ENCODE measurements at places on chromosomes 6 and 20. TPM values are rescaled to one million over a fixed set of nuclear protein-coding genes. Genes with fewer than 3 reads are reported as not detected.

DNA sequence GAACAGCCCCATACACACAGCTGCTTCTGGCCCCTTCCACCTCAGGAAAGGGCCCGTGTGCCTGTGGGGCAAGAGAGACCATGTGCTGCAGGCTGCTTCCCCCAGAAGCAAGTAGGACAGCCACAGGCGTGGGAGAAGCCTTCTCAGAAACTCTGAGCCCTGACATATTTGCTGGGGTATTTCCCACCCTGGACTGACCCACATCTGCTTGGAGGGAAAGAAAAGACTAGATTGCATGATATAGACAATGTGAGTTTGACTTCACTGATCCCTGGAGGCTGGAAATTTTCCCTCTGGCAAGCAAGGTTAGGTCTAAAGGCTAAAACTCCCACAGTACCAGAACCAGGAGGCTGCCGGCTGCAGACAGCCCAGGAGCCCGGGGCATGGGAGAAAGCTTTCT is 213.3 kb upstream of the SSTR4 start:
- H3K36me3 ChIP-seq: no peaks in the 10 kb centered on the region
- H3K4me3 ChIP-seq: no peak overlapping the region
- peaks cover 38% of the 10 kb centered on the region for H3K27me3 ChIP-seq
- H3K27ac ChIP-seq: peak overlapping the region; percentile 13
- DNase-seq: no peak

- no peak overlapping the region for H3K27ac ChIP-seq
- no peak for DNase-seq
- no peaks in the 10 kb centered on the region for H3K4me1 ChIP-seq
- H3K4me3 ChIP-seq: no peak overlapping the region
- no peaks in the 10 kb centered on the region for H3K36me3 ChIP-seq
Observed at GRCh38 chr6:152004036-152004566, 196.6 kb downstream of the ESR1 start.

- no peaks in the 10 kb centered on the region for H3K27me3 ChIP-seq
- DNase-seq: no peak
- no peaks in the 10 kb centered on the region for H3K36me3 ChIP-seq
- no peaks in the 10 kb centered on the region for H3K4me1 ChIP-seq
Observed at GRCh38 chr6:149108749-149109100, 208.8 kb upstream of the TAB2 start.

- H3K36me3 ChIP-seq: no peaks in the 10 kb centered on the region
- no peak overlapping the region for H3K27ac ChIP-seq
- peaks cover 14% of the 10 kb centered on the region for H3K27me3 ChIP-seq
- H3K4me3 ChIP-seq: no peak overlapping the region
- H3K4me1 ChIP-seq: peaks cover 5% of the 10 kb centered on the region
- no peak for DNase-seq
Observed at GRCh38 chr6:155372256-155372655, 58.0 kb upstream of the TFB1M start.

Gene DAAM2
- 22.6 TPM for total RNA-seq

DNA sequence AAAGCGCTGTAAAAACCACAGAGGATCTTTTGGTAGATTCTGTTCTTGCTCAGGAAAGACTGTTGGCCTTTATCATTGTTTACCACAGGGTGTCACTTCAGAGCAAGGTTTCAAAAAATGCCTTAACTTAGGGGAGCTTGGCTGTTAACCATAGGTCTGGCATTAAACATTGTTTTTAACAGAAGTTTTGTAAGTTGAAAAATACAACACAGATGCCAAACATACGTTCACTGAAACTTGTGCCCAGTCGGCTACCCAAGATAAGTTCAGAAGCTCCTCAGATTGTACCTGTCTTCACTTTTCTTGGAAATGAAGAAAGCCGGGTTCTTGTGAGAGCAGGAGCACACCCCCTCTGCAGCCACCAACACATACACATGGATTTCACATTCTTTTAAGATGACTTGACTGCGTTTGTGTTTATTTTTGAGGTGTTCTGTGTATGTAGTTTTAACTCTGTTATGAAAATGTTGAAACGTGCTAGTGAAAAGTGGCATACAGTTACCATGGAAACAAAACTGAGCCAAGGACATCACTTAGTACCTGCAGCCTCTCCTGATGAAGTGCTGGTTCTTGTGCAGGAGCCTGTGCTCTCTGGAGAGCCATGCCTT is 64.9 kb downstream of the SYCP2L start:
- no peaks in the 10 kb centered on the region for H3K27me3 ChIP-seq
- no peaks in the 10 kb centered on the region for H3K4me1 ChIP-seq
- DNase-seq: no peak

- peaks cover 7% of the 10 kb centered on the region for H3K4me1 ChIP-seq
- peaks cover 37% of the 10 kb centered on the region for H3K36me3 ChIP-seq
- no peak overlapping the region for H3K27ac ChIP-seq
- no peaks in the 10 kb centered on the region for H3K27me3 ChIP-seq
Observed at GRCh38 chr20:25257130-25257529, 9.2 kb downstream of the PYGB start.

GRCh38 chr20:25453035-25453810 is 45.8 kb downstream of the GINS1 start:
- no peak overlapping the region for H3K4me3 ChIP-seq
- DNase-seq: no peak
- no peak overlapping the region for H3K27ac ChIP-seq
- no peaks in the 10 kb centered on the region for H3K27me3 ChIP-seq
- H3K36me3 ChIP-seq: peaks cover 52% of the 10 kb centered on the region

DNA sequence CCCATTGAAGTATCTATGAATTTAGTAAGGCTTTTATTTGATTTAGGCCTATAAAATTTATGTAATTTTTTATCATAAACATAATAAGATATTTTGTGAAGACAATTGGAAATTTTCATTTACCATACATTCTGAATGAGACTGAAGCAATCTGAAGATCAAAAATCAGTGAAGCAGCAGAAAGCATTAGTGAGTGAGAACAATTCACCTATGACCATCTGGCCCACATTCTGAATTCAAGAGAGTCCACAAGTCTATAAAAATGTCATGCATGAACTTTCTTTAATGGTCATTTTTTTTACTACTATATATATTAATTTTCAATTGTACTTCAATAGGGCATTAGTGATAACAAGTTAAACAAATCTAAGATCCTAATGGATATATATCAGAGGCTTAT is 1026.6 kb upstream of the MAP3K7 start:
- no peak overlapping the region for H3K4me3 ChIP-seq
- H3K36me3 ChIP-seq: no peaks in the 10 kb centered on the region
- H3K27me3 ChIP-seq: no peaks in the 10 kb centered on the region
- DNase-seq: no peak
- H3K27ac ChIP-seq: no peak overlapping the region

DNA sequence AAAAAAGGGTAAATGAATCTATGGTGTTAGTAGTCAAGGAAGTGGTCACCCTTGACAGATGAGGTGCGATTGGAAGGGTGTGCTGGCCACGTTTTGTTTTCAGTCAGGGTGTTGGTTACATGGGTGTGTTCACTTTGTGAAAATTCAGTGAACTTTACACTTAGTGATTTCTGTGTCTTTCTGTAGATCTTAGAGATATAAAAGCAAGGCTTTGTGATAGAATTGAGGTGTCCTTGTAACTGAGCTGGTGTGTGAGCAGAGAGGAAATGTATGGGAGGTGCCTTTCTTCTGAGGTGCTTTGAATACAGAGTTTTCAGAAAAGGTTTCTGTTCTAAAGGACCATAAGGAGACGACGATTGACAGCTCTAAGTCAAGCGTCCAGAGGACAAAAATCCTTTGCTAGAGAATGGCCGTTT is 90.5 kb downstream of the SAMD3 start:
- no peak for DNase-seq
- H3K4me1 ChIP-seq: peaks cover 5% of the 10 kb centered on the region
- peaks cover 22% of the 10 kb centered on the region for H3K36me3 ChIP-seq
- no peak overlapping the region for H3K4me3 ChIP-seq
- no peak overlapping the region for H3K27ac ChIP-seq
